Left kidney (tissue), 8 donors: ENCODE measurements at places on chromosomes 5 and 9.

- DNase-seq: no peak
Observed at GRCh38 chr5:174690271-174690670, 34.1 kb upstream of the MSX2 start.

DNA sequence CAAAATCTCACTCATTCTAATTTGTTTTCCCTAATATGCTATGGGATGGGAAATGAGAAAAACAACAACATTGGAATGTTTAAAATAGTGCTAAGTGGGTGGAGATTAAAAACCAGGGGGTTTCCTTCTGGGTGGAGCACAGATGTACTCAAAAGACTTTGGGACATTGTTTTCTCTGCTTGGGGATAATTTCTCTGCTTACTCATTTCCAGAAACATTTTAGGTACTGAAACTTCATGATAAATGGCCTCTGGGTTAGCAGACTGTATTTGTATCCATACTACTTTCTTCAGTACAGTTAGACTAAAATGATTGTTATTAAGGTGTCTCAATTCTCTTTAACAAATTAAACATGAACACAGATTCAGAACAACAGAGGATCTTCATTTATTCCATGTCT is 17.4 kb downstream of the ELOVL7 start:
- DNase-seq: no peak

DNA sequence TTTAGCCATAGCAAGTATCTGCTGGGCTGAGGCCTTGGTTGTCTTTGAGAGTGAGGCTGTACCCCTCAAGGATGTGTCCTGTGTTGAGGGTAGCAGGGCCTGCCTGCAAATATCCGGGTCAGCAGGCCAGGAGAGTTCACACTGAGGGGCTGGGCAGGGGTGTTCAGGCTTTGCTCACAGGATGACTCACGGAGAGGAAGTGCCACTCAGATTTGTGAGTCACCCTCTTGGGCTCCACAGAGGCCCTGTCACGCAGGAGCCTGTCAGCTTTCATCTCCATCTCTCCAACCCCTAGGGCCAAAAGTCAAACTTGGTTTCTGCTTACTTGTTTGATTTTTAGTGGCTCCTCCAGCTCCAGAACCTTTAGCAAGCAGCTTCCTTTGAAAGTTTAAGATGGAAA is 211.5 kb downstream of the SEC61B start:
- DNase-seq: no peak

DNA sequence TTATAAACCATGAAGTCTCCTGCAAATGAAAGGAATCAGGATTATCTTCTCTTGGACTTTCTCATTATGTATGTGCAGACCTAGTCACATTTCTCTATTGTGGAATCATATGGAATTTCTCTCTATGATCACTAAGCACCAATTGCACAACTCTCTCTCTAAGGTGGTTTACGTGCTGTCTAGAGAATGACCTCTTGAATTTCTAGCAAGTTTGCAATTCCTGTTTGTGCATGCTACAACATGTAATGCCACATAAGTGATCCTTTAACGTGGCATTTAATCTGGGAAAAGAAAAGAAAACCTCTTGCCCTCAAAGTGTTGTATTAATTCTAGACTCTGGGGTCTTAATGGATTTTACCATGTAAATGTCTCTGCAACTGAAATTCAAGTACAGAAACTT is 5.0 kb upstream of the PPP2R2B start:
- DNase-seq: no peak

- DNase-seq: no peak
Observed at GRCh38 chr5:57586649-57587048, 104.0 kb upstream of the ACTBL2 start.

DNA sequence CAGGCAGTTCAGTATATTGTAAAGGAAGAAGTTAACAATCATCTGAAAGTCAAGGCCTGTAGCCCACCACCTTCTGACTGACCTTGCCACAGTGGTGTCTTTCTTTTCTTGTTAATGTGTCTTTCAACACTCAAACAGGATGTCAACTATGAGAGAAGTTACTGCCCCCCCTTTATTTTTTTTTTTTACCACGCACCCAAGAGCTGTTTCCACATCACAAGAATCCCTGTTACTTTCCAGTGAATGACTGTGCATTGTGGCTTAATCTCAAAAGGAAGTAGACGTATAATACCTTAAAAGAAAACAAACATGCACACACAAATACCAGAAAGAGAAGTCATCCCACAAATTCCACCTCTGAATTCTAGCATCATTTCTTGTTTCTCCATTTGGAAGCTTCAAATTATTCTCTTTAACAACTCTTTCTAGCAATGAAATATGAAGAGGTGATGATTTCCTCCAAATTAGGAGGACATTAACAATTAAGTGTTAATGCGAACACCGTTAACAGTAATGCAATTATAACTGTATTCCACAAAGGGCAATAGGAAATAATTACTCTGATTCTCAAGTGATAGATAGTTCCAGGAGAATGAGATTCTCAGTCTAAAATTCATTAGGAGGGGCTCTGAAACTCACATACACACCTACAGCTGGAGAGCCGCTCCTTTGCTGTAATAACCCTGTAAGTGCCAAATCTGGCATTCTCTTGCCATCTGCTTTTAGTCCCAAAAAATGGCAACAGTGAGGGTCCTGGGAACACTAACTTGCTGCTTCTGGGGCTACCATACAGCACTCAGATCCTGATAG is 201.0 kb downstream of the EFNA5 start:
- DNase-seq: no peak

- DNase-seq: no peak
Observed at GRCh38 chr5:2697446-2698200, 53.9 kb downstream of the IRX2 start.

DNA sequence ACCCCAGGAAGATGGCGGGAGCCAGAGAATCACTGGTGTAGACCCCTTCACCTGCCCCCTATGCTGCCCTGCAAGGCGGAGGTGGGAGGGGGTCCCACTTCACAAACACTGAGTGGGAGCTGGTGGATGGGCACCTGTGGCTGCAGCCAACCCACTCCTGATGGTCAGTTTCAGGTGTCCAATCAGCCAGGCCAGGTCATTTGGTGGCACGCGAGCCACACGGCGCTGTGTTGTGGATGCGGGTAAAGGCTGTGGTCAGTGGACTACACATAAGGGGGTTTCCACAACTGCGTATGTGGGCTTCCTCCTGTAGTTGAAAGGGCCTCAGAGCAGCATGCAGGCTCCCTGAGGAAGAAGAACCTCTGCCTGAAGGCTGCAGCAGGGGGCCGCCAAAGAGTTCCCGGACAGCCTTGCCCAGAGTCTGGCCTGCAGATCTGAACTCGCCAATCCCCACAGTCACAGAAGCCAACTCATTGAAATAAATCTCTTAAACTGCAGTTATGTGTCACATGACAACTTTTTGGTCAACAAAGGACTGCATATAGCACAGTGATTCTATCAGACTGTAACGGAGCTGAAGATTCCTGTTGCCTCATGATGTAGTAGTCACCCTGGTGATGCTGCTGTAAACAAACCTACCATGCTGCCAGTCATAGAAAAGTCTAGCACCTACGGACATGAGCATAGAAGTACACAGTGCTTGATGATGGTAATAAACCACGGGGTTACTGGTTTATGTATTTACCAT is 284.7 kb upstream of the IRX2 start:
- no peak for DNase-seq

GRCh38 chr9:89426384-89426961 is 71.4 kb downstream of the SEMA4D start:
- DNase-seq: no peak
